ENCODE measurements at places on chromosomes 7 and 10.
A peak's percentile ranks its signal among the peaks of the same experiment; 100 is the strongest.

GRCh38 chr7:142776206-142776844 is 5.6 kb downstream of the PRSS2 start:
- no peak for DNase-seq

- DNase-seq: no peak
Observed at GRCh38 chr7:82331234-82331633, 112.3 kb downstream of the CACNA2D1 start.

GRCh38 chr10:132685101-132685891 is 100.7 kb downstream of the NKX6-2 start:
- peak; percentile 93 for DNase-seq

DNA sequence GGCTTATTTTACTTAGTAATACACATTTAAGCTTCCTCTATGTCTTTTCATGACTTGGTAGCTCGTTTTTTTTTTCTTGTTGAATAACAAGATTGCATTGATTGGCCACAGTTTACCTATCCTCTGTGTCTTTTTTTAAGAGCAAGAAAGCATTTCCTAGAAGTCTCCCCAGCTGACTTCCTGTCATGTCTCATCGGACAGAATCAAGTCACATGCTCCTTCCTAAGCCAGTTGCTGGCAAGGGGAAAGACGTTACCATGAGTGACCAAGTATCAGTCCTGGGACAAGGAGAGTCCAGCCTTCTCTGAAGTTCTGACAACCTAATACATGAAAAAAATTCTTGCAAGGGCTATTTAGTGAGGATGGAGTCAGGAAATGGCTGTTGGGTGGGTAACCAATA is 24.9 kb upstream of the SFRP5 start:
- DNase-seq: no peak

DNA sequence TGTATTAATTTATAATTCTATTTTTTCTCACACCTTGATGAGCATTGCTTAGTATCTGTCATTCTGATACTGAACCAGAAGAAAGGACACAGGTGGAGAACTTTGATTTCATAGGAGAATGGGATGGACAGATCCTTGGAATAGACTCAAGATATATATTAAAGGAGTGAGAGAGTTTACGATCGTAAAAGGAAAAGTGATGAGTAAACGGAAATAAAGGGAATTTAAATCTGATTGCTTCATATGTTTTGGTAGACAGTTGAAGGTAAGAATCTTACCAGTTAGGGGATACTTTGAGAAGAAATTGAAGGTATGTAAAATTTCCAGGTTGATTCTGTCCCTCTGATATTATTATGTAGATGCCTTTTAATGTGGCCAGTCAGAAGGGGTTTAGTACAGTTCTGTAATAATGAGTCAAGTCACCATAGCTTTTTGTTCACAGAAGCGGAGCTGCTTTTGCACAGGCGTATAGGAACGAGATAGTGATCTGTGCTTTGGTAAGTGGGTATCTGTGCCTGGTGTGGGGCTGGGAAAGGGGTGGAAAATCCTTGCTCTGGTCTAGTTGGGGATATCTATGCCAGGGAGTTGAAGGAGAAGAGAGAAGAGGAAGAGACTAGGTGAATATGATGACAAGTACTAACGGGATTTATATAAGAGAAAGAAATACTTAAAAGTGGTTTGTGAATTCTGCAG is 15.4 kb downstream of the SP4 start:
- DNase-seq: no peak

DNA sequence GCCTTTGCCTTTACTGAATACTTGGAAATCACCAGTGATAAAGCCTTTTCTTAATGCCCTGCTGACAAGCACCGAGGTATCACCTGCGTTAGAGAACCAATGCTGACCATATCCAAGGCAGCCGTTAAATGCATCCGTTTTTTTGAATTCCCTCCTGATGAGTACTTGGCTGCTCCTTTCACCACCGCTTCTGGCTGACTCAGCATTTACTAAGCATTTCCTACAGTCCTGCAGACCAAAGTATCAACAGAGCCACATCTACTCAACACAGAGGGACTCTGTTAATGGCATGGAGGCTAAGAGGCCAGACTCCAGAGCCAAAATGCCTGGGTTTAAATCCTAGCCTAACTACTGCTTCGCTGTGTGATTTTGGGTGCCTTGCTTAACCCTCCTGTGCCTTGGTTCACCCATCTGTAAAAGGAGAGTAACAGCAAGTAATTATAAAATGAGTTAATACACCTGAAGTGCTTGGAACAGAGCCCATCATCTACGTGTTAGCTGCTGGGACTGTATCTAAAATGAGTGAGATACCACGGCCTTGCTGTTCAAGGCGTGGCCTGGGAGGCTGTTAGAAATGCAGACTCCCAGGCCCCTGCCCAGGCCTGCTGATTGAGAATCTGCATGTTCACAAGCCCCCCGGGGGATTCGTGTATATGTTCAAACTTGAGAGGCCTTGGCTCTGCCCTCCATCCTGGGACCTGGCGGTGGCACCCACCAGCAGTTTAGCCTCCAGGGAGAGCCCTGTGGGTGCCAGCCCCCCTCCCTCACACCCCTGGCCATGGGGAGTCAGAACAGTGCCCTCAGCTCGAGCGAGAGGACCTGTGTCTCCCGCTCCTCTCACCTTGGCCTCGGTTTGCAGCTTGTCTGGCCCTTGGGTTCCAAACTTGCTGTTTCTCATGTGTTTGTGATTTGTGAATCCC is 30.8 kb upstream of the EFCAB10 start:
- no peak for DNase-seq

GRCh38 chr7:114901771-114902170 is 20.1 kb upstream of the MDFIC start:
- DNase-seq: no peak

DNA sequence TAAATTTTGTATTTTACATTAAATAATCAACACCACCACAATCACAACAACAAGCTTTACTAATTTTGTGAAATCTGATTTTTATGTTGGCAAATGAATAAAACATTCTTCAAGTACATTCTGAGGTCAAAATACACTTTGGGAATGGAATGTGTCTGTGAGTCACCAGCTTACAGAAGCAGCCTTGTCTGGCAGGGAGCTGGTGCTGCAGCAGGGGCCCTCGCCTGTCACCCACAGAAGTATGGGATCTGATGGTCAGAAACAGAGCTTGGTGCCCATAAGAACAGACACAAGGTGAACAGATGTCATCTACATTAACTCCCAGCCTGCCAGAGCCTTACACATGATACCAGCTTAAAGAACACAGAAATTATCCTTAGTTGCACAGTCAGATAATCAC is 496.9 kb downstream of the CCSER2 start:
- DNase-seq: no peak

DNA sequence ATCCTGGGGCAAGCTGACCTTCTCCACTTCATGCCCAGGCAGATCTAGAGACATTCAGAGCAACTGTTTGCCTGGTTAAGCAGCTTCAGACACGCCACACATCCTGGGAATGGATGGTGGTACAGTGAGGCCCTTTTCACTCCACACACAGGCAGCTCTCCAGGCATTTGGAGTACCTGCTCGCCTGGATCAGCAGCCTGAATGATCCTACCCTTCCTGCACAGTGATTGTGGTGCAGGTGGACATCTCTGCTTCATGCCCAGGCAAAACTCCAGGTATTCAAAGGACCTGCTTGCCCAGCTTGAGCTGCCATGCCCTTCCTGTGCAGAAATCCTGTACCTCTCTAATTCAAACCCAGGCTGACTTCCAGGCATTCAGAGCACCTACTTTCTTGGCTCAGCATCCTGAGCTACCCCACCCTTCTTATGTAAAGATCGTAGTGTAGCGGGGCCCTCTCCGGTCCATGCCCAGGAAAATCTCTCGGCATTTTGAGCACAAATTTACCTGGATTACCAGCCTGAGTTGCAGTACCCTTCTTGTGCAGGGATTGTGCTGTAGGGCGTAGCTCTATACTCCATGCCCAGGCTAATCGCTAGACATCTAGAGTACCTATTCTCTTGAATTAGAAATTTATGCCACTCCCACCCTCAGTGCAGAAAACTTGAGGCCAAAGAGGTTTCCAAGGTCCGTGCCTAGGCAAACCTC is 972.8 kb downstream of the ANKRD7 start:
- DNase-seq: no peak

DNA sequence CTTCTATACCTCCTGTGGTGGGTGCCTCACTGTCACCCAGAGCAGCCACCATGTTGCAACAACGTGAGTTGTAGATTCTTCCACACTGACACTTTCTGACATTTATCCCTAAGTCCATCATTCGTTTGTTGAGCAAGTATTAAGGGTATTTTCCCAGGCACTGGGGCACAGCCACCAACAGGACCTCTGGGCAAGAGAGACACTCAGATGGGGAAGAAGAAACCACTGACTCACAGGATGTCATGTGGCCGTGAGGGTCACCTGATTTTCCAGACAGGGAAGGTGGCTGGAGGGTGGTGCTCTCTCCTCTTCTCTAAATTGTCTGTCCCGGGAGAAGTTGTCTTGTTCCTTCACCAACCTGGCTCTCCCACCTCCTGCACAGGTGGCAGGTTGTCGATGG is 51.7 kb upstream of the PPIF start:
- DNase-seq: no peak

Data from right atrium auricular region (tissue), 2 donors.